ENCODE measurements at places on chromosomes 16 and 17. TPM values are rescaled to one million over a fixed set of nuclear protein-coding genes. Genes with fewer than 3 reads are reported as not detected.
A peak's percentile ranks its signal among the peaks of the same experiment; 100 is the strongest.

DNA sequence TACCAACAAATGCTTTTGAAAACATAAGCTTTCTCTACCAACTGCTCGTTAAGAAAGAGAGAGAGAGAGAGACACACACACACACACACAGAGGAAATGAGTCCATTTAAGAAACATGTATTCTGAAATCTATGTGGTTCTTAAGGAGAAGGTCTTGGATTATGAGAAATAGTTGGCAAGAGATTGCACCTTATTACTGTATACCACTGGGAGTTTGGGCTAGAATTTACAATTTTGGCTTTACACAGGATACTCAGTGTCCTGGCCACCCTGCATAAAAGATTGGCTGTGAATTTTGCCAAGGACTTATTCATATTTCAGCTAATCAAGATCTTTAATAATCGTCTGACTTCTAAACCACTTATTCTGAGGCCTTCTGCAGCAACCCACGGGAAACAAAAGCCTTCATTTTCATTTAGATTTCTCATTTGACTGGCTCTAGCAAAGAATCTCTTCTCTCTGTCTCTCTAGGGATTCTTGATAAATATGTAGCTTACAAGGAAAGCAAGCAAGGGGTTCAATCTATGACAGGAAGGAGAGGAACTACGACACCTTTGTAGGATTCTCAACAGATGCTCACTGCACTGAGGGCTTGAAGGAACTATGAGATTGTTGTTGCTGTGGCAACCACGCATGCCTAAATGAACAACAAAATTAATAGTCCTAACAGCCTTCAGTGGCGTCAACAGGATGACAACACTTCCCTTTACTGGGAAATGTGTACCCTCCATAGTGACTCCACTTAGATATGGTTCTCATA lies 75.3 kb upstream of the GNAO1 start:
- no peak for DNase-seq

GRCh38 chr17:63435681-63436522 lies 10.2 kb downstream of the CYB561 start:
- DNase-seq = no peak

DNA sequence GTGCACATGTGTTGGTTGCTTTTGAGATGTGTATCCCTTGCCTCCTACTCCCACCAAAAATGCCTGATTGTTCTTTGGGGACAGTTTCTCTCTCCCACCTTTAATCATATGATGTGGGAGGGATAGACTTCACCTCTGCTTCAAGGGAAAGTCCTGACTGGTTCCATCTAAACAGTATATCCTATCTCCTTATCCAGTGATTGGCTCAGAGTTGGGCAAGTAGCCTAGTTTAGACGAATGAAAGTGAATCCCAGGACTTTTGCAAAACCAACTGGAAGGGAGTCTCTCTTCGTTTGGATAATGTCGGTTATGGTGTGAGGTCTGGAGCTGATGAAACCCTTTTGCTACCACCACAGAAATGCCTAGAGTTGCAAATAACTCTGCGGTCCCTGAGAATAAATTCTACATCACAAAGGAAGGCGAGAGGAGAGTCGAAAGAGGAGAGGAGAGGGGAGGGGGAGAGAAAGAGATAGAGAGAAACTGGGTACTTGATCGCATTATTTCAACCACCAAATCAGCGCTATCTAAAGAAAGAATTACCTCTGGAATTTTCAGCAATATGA lies 77.1 kb upstream of the SALL1 start:
- no peak for DNase-seq

Gene KRTAP4-4
- not detected for total RNA-seq

GRCh38 chr17:64064331-64064730 lies 43.9 kb upstream of the ICAM2 start:
- DNase-seq = no peak

DNA sequence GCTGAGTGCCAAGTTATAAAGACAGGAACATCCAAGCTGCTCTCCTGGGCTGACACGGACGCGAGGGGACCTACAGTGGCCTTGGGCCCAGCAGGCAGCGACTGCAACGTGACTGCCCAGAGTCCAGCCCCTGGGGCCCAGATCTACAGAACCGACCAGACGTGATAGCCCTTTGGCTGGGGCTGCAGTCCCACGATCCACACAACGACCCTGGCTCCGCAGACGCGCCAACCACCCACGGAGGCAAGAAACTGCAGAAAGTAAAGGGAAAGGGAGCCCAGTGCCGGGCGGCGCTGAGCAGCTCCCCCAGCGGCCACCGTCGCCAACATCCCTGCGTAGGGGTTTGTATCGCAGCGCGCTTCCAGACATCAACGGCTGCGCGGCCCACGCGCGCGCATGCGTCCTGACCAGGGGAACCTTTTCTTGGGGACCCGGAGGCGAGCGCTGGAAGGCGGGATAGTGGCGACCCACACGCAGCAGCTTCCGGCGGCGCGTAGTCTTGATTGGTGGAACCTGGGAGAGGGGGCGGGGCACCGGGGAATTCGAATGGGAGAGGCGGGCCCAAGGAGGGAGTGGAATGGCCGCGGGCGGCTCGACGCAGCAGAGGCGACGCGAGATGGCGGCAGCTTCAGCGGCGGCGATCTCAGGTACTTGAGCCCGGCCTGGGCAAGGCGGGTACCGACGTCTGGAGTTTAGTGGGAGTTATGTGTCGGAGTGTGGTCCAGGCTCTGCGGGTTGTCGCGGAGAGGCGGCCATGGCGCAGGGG lies at the start of gene KIF22:
KIF22 (plus strand) TSS at position 569 of the 766 bp plus-strand sequence; CDS start at position 578, 9 bp downstream.
- peak; percentile 100 for DNase-seq

DNA sequence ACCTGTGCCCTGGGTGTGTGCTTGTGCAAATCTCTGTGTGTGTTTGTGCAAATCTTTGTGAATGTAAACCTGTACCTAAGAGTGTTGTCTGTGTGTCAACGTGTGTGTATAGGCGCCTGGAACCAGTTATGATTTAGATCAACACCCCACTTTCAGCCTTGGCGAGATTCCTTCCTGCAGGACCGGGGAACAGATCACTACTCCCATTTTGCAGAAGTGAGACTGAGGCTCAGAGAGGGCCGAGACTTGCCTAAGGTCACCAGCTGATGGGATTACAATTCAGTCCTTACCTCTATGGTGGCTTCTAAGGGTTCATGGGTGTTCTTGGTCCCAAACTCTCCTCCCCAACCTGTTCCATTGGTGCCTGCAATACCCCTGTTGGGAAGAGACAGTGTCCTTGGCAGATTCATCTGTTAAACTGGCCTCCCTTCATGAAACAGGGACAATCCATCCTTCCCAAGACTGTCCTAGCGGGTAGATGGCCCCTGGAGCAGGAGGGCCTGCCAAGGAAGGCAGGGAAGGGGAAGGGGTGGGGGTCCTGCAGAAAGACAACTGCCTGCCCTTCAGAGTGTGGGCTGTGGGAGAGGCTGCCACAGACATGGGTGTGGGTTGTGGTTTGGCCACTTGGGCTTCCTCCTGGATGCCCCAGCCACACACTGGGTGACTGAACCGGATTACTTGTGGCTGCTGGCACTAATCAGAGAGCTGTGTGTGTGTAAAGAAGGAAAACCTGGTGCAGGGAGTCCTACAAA lies 6.9 kb upstream of the MAPK7 start:
- DNase-seq = no peak

DNA sequence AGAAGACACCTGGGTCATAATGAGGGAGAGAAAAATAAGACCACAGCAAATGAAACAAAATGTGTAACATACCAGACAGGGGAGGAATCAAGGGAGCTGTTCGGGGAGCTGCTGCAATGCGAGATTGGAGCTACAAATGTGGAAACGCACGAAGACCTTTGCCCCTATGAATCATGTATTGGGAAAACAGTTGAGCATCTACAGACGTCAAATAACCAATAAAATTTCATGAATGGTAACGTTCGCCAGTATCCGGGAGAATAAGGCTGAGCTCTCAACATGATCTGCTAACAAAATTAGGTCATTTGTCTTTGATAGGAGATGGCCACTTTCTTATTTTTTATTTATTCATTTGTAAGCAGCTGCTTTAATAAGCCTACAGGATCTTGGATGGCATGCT lies 486.2 kb upstream of the RBFOX1 start:
- DNase-seq = no peak

Gene SULT1A4
- 0.78 TPM for total RNA-seq

GRCh38 chr17:21215935-21216334 lies 2.0 kb upstream of the TMEM11 start:
- DNase-seq = no peak

DNA sequence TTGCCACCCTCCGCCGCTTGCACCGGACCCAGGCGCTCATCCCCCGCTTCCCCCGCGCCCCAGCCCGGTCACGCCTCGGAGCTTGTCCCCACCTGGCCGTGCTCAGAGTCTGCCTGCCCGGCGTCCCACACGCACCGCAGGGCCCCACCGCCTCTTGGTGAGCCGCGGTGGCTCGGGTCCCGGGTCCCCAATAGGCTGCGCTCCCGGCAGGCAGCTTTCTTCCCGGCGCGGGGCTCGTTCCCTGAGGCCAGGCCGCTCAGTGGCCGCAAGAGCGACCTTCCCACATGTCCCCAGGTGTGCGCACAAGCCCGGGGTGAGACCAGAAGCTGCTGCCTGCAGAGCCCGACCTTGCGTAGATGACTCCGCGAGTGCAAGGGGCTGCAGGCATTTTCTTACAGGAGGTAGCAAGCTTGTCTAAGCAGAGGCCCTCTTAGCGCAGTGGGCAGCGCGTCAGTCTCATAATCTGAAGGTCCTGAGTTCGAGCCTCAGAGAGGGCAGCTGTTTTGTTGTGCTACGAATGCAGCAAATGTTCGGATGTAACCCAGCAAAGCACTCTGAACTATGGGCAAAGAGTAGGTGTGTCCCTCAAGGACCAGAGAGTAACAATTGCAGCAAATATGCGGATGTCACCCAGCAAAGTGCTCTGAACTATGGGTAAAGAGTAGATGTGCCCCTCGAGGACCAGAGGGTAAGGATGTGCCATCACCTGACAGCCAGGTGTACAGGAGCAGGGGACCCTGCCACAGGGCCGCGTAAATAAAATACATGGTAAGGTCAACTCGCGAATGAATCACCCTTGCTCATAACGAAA lies 15.6 kb downstream of the TLE7 start:
- no peak for DNase-seq

- DNase-seq = no peak
These were observed 50.1 kb upstream of the TRAP1 start for GRCh38 chr16:3767333-3767986.

DNA sequence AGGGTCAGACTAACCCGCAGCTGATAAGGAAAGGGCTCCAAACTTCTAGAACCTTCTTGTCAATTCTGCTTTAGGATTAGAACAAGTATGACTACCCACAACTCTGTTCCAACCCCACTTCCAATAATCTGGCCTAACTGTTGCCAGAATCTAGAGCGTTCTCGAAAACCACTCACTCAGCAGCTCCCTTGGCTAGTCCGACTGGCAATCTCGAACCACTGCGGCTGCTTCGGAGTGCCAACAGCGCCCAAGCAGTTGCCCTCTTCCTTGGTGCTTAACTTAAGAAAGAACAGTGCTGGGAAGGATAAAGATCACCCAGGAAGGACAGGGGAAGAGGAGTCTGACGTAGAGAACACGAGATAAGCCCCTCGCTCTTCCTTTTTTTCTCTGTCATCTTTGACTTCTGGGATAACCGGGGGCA lies 818 bp downstream of the DNAJC7 start:
- no peak for DNase-seq

Gene CCT6B
- total RNA-seq = 3.2 TPM

DNA sequence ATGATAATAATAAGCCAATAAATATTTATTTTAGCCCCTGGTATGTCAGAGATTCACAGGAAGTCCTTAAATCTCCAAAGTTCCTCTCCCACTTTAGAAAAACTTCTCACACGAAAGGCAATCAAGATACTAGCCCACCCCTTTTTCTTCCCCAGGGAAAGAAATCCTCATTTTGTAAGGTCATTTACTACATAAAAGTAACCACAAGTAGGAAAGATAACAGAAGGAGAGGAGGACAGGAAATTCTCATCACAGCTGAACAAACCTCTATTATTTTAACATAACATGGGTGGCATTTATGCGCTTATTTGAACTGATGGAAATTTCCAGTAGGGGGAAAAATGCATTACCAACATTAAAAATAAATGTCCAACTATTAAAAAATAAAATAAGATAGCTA lies 3.4 kb downstream of the FAM222B start:
- no peak for DNase-seq

Gene CES3
- total RNA-seq = 0.24 TPM

All from osteocyte (in vitro differentiated cells).